ENCODE measurements at places on chromosomes 13 and 19.

GRCh38 chr13:47472516-47472915 lies 528.6 kb downstream of the SUCLA2 start:
- no peak for DNase-seq

DNA sequence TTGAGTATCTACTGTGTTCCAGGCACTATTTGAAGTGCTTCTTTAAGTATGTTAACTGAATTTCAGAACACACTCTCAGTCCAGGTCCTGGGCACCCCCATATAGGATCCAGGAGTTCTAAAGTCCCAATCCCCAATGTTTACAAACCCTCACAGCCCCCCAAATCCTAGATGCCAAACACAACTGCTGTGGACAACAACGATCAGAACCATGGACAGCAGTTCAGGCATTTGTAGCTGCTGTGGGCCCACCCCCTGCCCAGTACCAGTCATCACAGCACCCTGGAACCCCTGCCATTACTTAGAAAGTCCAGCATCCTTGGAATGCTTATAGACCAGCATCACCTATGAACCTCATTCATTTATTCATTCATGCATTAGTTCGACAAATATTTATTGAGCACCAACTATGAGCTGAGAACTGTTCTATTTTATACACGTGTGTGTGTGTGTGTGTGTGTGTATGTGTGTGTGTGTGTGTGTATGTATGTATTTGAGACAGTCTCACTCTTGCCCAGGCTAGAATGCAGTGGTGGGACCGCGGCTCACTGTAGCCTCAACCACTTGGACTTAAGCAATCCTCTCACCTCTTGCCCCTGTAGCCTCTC lies 19.3 kb upstream of the SDHAF1 start:
- DNase-seq = peak; percentile 64

DNA sequence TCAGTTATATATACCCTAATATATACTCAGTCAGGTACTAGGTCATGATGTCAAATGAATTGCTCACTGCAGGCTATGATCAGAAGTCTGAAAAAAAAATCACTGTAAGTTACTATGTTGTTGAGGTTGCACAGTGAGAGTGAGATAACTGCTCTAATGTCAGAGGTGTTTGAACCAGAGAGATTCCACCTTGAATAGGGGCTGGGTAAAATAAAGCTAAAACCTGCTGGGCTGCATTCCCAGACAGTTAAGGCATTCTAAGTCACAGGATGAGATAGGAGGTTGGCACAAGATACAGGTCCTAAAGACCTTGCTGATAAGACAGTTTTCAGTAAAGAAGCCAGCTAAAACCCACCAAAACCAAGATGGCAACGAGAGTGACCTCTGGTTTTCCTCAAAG lies 10.2 kb downstream of the EPSTI1 start:
- no peak for DNase-seq

- DNase-seq = no peak
These were observed 114.8 kb downstream of the KATNAL1 start for GRCh38 chr13:30192320-30193093.

DNA sequence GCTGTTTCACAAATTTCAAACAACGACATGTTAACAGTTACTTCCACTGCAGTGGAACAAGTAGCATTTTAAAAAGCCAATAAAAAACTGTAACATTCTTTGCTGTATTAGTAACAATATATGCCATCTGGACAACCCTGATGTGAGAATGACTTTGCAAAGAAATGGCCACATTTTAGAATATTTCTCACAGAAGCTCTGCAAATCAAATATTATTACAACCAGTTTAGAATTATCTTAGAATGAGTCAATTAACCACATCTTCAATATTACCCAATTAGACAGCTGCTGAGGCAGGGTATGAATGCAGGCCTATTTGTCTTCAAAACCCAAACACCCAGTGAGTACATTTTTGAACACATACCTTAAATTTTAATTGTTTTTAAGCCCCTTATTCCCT lies 3.2 kb downstream of the ZNF699 start:
- DNase-seq = no peak

DNA sequence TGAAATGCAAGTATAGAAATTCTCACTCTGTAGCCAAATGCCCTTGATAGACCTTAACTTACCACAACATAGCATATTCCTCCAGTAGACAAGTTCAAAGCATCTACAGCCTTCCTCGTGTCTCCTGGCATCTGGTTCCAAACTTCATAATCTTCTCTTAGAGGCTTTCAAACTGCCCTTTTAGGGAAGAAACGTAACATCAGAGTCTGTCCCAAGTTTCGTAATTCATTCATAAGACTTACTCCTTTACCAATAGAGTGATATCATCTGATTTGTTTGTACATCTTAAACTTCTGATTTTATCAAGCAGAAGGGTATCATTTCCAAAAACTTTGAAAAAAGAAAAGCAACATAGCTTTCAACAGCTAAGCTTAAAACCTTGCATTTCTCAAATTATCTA lies 137.4 kb downstream of the SPRY2 start:
- DNase-seq = no peak

All from GM13976 (cell line).